GM03348 (cell line): ENCODE measurements at places on chromosomes 3 and 15.

DNA sequence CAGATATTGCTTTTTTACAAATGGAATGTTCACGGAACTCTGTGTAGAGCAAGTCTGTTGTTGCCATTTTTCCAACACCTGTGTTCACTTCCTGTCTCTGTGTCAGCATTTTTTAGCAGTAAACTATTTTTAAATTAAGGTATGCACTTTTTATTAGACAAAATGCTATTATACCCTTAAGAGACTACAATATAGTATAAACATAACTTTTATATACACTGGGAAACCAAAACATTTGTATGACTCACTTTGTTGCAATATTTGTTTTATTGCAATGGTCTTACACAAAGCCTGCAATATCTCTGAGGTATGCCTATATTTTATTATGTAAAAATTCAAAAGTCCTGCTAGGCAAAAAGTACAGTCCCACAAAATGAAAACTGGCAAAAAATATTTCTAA lies 39.8 kb upstream of the FGF7 start:
- DNase-seq = no peak

DNA sequence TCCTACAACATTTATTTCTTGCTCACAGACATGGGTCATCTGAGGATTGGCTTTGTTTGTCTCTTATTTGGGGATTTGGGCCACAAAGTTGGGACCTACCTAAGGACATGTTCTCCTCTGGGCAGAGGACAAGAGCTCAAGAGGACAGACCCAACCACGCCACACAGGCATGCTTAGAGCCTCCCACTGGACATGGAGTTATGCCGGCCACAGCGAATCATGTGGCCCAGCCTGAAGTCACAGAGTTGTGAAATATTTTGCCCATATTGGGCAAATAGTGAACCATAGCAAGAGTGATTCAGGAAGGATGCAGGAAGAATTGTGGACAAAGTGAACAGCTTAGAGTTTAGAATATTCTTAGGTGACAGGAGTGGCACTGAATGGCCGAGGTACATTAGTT lies 9.9 kb downstream of the TRAK1 start:
- DNase-seq = peak; percentile 86

DNA sequence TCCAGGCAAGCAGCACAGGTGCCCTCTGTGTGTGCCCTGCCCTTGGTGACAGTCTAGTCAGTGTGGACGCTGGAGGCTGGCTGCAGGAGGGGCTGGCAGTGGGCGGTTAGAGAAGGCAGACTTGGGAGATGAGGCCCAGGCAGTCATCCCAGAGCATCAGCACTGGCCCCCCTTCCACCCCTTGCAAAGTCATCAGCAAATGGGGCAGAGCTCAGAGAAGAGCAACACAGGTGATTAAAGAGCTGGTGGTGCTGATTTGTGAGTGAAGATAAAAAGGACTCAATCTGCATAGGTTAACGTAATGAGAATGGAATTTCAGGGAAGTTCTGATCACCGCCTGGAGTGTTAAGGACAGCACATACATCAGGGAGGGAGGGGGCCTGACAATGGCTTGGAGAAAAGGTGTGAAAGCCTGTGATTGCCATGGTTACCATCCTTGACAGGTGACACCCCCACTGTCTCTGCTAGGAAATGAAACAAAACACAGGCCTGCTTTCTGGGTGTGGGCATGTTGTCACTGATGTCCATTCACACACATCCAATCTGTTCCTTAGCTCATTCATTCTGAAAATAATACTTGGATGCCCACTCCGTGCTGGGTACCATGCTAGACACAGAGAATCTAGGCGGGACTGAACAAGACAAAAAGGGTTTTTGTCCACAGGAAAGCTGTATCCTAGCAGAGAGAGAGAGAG lies 269.6 kb upstream of the ST8SIA2 start:
- DNase-seq = no peak

DNA sequence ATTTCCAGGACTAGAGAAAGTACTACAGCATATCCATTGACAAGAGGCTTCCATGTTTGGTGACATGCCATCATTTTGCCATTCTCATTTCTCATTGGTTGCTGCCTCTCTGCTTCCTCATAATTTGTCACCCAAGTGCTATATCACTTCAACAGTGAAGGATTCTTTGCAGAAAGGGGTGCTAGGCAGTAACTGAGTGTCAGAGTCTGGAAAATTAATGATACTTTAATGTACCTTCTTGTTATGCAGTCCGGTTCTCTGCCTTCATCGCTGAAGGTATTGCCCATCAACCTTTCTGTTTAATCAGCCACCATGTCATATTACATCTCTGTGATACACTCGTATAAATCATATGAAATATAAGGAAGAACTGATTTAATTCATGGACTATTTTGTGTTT lies 550.3 kb downstream of the ROBO2 start:
- no peak for DNase-seq

- no peak for DNase-seq
These were observed 102.5 kb upstream of the SOX2 start for GRCh38 chr3:181609030-181609767.

GRCh38 chr3:7271631-7272030 lies 410.7 kb downstream of the GRM7 start:
- no peak for DNase-seq

GRCh38 chr3:60178931-60179653 lies 1072.2 kb downstream of the FHIT start:
- DNase-seq = no peak

GRCh38 chr3:145190138-145190537 lies 970.8 kb downstream of the PLOD2 start:
- DNase-seq = no peak

DNA sequence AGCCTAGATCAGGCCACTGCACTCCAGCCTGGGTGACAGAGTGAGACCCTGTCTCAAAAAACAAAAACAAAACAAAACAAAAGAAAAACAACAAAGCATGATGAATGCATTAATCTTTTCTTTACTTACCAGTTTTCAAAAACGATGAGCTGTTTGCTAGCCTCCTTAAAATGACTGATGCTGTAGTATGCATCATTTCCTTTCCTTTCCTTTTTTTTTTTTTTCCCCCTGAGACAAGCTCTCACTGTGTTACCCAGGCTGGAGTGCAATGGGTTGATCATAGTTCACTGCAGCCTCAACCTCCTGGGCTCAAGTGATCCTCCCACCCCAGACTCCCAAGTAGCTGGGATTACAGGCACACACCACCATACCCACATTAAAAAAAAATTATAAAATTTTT lies 202.0 kb downstream of the ADAMTSL3 start:
- no peak for DNase-seq

GRCh38 chr3:186014866-186015265 lies 77.1 kb upstream of the TRA2B start:
- no peak for DNase-seq

DNA sequence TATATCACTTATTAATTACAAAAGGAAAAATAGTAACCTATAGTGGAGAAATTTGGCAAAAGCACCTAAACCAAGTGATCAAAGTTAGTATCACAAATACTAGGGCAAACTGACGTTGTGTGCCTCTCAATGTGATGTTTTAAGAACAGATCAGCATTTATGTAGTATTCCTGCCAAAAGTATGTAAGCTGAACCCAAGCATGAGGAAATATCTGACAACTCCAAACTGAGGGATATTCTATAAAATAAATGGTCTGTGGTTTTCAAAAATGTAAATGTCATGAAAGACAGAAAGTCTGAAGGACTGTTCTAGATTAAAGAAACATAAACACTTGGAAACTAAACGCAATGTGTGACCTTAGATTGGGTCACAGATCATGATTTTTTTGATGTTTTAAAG lies 34.3 kb upstream of the PIK3CA start:
- no peak for DNase-seq

- peak; percentile 63 for DNase-seq
These were observed 71.3 kb upstream of the LRTM1 start for GRCh38 chr3:54999159-54999558.

DNA sequence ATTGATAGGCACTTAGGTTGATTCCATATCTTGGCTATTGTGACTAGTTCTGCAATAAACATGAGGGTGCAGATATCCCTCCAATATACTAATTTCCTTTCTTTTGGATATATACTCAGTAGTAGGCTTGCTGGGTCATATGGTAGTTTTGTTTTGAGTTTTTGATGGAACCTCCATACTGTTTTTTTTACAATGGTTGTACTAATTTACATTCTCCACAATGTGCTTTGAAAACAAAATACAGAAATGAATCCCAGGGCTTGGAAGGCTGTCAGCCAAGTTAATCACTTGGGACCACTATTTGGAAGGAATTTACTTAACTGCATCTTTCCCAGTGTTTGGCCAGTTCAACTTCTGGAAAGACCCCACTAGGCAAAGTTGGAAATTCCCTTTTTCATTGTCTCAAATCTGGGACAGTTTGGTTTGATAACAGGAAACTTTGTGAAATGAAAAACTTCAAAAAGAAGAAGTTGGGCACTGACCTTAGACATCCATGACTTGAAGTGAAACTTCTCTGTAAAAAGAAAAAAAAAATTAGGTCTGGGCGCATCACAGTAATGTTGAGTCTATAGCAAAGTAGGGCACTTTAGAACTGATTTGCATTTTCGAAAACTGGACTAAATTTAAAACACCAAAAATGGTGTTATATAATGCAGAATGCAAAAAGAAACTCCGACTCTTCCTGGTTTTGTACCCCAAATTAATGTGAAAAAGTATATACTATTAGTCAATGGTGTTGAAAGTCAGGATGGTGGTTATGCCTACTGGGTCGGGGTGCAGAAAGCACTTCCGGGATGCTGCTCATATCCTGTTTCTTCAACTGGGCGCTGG lies 6.0 kb downstream of the CTSH start:
- no peak for DNase-seq

DNA sequence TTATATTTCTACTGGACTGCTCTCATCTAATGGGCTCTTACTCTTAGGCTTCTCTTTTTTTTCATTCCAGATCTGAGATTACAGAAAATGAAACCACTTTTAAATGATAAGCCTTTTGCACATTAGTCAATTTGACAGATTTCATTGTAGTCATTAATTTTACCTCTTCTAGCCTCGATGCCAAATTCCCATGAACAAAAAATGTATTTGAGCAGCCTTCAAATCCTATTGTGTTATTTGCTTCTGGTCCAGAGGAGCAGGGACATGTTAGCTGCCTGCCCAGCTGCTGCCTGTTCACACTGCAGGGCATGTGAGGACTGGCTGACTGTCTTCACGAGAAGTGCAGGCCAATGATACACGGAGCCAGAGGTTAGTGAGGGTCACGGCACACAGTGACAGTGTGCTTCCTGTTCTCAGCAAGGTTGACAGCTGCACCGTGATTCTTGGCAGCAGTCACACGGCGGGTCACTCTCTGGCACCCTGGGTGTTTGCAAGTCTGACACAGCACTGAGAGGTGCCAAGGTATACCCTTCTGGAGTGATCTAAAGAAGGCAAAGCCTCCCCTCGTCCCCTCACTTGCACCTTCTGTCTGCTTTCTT lies 40.8 kb downstream of the KAT2B start:
- no peak for DNase-seq

DNA sequence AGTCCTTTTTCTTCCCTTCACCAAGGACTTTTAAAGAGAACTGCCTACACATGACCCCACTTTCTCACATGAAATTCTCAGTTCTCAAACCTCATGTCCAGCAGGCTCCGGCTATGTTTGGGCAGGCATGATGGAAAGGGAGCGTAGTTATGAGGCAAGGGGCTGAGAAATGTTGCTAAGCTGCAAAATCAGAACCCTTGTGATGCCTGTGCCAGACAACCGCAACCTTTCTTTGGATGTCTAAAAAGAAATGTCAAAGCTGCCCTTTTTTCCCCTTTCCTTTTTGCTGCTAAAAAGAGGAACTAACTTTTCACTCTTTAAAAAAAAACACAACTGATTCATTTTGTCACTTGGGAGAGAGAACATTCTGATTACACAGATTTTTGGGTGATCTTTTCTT lies 19.2 kb downstream of the GNB4 start:
- no peak for DNase-seq

- no peak for DNase-seq
These were observed 12.8 kb downstream of the HEMK1 start for GRCh38 chr3:50582083-50582482.

DNA sequence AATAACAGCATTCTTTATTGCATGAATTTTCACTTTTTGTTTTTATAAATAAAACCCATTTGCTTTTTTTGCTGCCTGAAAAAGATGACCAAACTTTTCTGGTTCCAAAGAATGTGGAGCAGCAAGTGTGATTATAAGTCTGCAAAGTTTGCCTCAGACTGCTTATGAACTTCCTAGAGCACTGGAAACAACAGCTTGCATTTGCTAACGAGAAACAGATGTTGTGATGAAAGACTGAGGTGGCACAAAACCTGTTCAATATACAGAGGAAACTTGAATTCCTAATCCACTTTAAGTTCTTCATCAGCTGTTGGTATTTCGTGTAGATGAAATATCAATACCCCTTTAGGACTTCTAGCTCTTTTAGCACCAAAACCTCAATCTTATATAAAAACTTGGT lies 9.3 kb downstream of the ZPLD1 start:
- DNase-seq = peak; percentile 14

- DNase-seq = peak; percentile 87
These were observed 242.6 kb upstream of the TOPAZ1 start for GRCh38 chr3:43998836-43999727.

DNA sequence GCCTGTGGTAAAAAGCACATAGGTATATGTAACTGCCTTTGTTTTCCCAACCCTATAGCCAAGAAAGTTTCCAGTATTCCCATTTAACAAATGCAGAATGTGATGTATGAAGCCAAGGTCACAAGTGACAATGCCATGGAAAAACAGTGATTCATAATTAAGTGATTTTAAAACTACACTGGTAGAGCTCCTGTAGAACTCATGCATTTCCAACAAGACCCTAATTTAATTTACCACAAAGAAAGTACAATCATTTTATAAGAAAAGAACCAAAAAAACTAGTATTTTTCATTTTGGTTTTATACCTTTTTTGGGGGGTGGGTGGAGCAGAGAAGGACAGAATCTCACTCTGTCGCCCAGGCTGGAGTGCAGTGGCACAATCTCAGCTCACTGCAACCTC lies 82.0 kb downstream of the STAG1 start:
- no peak for DNase-seq

- DNase-seq = no peak
These were observed 814 bp upstream of the TEX264 start for GRCh38 chr3:51670053-51670822.

- DNase-seq = no peak
These were observed 34.9 kb downstream of the VIPR1 start for GRCh38 chr3:42537350-42537749.

GRCh38 chr3:122893754-122894668 lies 99.1 kb downstream of the SLC49A4 start:
- DNase-seq = no peak

DNA sequence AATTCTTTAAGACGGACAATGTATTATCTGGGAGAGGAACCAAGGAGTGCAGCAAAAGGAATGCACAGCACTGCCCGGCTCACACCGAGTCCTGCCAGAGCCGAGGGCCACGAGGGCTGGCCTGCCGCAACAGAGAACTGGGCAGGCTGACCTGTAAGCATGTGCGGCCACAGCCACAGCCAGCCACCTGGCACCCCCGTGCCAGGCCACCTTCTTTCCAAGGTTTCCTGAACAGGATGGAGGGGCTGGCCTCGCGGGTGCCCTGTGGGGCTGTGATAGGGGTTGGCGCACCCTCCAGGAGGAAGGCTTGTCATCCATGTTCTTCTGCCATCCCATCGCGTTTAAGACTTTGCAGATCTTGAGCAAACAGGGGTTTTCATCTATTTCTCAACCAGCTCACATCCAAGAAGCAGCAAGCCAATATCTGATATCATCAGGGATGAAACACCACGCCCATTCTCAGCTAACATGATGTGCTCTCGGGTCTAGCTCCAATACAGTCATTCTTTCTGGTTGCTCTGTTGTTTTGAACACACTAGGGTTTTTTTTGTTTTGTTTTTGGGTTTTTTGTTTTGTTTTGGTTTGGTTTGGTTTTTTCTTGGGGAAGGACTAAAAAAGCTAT lies 10.2 kb downstream of the CA12 start:
- DNase-seq = peak; percentile 87
